ENCODE measurements at places on chromosomes 12 and 14. TPM values are rescaled to one million over a fixed set of nuclear protein-coding genes. Genes with fewer than 3 reads are reported as not detected.

GRCh38 chr12:66903782-66904396 lies 225.0 kb upstream of the GRIP1 start:
- no peak for DNase-seq

Gene NRL
- total RNA-seq: 2.2 TPM

- no peak for DNase-seq
Observed at GRCh38 chr14:50061664-50062437, 54.5 kb downstream of the VCPKMT start.

DNA sequence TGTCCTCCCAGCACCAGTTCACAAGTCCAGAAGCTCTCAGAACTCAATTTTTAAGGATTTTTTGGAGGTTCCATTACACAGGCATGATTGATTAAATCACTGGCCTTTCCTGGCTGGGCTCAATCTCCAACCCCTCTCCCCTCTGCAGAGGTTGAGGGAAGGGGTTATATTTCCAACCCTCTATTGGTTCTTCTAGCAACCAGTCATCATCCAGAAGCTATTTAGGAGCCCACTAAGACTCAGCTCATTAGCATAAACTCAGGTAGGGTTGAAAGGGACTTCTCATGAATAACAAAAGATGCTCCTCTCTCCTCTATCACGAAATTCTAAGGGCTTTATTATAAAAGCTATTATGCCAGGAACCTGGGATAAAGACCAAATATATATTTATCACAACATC lies 41.5 kb downstream of the SPPL3 start:
- DNase-seq: no peak

All from sigmoid colon (tissue), 7 donors.